T-helper 2 cell (primary cell): ENCODE measurements at places on chromosomes 6 and 20.

DNA sequence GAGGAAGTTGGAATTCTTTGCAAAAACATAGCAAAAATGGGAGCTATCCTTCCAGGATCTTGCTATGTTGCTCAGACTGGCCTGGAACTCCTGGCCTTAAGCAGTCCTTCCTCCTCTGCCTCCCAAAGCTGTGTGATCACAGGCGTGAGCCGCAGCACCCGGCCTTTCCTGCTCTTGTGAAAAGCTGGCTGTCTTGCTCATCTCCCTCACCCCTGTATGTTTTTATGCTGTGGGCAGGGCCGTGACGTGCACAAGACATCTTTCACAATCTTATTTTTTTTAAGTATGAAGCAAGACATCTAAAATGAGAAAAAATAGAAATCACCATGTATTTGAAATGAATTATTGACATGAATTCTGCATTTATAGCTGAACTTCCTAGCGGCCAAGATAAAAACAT lies 110.4 kb downstream of the SAMD5 start:
- no peak for DNase-seq

DNA sequence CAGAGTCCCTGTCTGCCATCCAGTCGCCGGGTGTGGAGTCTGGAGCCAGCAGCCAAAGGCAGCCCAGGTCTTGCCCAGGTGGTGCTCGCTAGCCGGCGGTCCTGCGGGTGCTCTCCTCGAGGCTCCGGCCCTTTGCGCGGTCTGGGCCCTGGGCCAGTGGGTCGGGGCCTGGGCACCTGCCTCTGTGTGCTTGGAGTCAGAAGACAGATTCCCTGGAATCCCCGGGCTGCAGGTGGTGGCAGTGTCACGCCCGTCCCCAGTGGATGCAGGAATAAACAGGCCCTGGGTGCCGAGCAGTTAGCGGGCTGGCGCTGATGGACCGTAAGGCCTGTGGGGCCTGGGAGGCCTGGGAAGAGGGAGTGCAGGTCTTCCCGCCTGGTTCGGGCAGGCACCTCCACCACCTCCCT lies 5.3 kb downstream of the SS18L1 start:
- DNase-seq: no peak

DNA sequence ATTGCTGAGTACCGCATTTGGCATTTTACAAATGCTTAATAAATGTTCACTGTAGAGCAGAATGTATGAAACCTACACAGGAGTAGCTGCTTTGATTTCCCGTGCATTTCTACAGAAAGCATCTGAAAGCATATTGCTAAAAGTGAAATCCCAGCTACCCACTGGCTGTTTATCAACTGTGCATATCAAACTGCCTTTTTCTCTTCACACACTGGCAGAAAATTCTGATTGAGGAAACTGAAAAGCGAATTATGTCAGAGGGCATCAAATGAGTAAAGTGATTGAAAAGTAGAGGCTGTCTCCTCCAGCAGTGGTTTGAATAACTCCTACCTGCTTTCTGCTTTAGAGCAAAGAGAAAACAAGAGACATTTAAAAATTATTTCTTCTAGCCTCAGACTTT lies 28.0 kb downstream of the STX11 start:
- DNase-seq: no peak

GRCh38 chr6:303948-304558 lies 11.8 kb downstream of the DUSP22 start:
- DNase-seq: no peak

DNA sequence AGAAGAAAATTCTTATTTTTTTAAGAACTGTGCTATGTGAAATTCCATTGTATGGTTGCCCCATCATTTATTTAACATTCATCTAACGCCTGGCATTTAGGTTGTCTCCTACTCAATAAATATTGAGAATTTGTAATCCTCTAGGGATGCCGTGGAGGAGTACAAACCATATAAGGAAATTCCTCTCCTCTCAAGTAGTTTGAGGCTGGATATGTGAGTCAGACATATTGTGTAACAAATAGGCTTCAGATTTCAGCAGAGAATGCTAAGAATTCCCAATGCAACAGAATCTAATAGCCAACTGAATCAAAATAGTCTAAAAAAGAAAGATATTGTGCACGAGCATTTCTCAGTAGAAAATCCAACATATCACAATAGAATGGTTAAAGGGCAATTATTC lies 174.7 kb downstream of the OTOR start:
- no peak for DNase-seq

DNA sequence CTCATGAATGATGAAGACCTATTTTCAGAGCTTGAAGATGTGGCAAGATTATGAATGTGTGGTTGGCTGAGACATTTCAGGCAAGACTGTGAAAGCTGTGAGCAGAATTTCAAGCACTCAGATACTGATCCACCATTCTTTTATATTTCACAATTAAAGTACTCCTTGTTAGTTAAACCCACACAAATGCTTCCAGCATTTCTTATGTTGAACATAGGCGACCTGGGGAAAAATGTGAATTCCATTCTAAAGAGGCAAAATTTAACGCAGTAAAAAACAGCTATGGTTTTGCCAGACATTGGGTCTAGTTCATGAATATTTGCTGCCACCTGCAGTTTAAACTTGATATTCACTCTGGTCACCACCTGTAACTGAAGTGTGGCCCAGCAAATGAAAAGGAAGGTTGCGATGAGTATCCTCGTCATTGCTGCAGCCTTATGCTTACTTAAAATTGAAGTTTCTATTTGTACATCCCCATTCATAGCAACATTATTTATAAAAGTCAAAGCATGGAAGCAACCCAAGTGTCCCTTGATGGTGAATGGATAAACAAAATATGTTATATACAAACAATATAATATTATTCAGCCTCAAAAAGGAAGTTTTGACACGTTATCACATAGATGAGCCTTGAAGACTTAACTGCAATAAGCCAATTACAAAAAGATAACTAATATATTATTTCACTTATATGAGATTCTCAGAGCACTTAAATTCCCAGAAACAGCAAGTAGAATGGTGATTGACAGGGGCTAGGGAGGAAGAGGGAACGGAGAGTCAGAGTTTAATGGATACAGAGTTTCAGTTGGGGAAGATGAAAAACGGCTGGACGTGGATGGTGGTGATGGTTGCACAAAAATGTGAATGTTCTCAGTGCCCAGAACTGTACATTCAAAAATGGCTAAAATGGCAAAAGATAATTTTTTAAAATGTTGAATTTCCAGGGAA lies 32.4 kb upstream of the FAM184A start:
- DNase-seq: no peak

GRCh38 chr6:124829822-124830221 lies 132.4 kb upstream of the RNF217 start:
- DNase-seq: no peak

DNA sequence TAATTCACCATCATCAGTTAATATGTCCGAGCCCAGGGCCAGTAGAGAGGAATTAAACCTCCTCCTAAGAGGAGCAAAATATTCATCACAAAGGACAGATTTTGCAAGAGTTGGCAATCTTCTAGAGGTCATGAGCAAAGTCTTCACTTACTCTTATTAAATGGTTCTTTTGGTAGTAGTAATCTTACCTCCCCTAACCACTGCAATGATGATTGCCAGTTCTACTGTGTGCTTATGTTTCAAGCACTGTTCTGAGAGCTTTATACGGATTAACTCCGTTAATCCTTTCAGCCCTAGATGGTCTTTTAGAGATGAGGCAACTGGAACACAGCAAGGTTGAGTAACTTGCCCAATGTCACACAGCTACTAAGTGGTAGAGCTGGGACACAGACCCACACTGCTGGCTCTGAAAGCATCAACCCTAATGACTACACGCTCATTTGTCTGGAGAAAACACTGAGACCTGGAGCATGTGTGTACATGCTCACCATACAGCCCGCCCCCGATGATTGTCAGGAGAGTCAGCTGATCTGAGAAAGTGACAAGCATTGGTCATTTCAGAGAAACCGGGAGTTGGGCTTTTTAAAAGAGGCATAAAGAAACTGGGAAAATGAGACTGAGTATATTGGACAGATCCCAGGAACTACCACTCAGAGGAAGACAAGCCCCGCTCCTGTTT lies 276.0 kb downstream of the NRN1 start:
- no peak for DNase-seq

GRCh38 chr20:11193241-11193640 lies 519.4 kb upstream of the JAG1 start:
- DNase-seq: no peak

- no peak for DNase-seq
Observed at GRCh38 chr6:77034161-77034560, 429.1 kb downstream of the HTR1B start.

- DNase-seq: no peak
Observed at GRCh38 chr20:62686869-62687830, 21.5 kb upstream of the NTSR1 start.

DNA sequence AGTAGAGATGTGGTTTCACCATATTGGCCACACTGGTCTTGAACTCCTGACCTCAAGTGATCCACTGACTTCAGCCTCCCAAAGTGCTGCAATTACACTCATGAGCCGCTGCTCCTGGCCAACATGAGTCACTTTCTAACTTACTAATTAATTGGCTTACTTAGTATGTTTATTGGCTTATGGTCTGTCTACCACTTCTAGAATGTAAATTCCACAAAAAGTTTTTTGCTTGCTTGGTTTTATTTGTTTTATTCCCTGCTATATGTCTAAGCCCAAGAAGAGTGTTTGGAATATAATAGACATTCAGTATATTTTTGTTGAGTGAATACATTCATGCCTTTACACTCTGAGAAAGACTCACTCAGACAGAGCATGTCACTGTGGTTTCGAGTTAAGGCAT lies 86.0 kb downstream of the SAMD3 start:
- no peak for DNase-seq

GRCh38 chr6:12134581-12134980 lies 122.5 kb downstream of the HIVEP1 start:
- no peak for DNase-seq

DNA sequence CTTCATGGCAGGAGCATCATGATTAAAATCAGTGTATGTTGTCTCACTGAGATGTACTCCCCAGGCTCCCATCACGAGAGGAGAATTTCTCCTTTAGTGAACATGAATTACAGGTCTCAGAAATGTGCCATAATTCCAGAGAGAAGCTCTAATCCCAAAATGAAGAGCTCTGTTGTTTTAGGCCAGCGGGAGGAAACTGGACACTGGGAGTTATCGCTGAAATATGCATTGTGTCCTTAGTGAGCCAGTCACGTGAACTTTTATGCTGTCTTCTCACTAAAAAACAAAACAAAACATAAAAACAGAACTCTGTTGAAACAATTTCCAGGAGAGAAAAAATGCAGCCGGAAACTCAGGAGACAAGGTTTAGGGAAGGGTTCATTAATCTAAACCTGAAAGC lies 315.7 kb upstream of the NT5E start:
- DNase-seq: no peak

GRCh38 chr20:42041000-42041565 lies 422.9 kb upstream of the CHD6 start:
- no peak for DNase-seq
